Activated CD4-positive, alpha-beta T cell treated with anti-CD3 and anti-CD28 coated beads for 4 hours (primary cell): ENCODE measurements at places on chromosomes 5 and 9.

DNA sequence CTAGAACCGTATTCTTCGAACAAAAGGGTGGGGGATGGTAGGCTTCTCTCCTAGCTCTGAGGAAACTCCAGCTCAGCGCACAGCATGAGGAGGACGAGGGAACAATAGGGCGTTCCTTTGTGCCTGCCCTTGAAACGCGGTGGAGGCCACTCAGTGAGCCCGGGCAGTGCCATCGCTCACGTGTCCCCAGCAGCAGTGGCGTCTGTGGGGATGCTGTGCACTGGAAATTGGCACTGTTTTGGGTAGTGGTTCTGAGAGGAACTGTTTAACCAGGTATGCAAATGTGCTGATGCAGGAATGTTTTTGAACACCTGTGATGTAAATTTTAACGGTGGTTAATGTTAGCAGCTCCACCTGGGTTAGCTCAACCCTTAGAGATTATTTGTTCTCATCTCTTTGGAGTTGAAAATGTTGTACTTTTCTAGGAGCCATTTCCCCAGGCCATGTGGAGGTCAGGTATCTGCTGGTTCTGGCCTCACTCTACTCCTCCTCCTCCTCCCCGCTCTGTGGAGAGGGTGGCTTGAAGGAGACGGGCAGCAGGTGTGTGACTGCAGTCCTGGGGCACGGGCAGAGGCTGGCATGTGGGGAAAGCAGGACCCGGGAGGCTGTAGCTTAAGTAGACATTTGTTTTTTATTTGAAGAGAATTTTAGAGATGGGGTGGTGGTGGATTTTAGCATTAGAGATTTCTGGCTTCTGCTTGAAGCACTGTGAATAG, 48.3 kb downstream of the EHMT1 start:
- DNase-seq: no peak

DNA sequence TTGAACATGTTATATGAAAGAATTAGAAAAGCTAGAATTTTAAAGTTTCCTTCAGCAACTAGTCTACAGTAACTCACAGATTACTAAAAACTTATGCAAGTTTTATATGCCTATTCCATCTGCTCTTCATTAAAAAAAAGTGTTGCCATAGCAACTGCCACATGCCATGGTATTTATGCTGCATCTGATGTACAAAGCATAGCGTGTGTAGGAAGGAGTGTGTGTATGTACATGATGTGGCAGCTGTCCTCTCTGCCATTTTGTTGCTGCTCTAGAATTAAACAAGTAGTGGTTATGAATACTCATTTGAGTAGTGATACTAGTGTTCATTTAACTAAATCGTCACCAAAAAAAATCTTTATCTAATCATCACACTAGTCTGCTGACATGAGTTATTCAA, 593.5 kb downstream of the CETN3 start:
- DNase-seq: no peak

GRCh38 chr5:111461255-111461671, 51.1 kb downstream of the STARD4 start:
- no peak for DNase-seq

GRCh38 chr9:124776954-124777648, at the start of gene OLFML2A:
Gene OLFML2A (plus strand): TSS chr9:124777133. CDS start chr9:124777271, 138 bp downstream.
- no peak for DNase-seq

DNA sequence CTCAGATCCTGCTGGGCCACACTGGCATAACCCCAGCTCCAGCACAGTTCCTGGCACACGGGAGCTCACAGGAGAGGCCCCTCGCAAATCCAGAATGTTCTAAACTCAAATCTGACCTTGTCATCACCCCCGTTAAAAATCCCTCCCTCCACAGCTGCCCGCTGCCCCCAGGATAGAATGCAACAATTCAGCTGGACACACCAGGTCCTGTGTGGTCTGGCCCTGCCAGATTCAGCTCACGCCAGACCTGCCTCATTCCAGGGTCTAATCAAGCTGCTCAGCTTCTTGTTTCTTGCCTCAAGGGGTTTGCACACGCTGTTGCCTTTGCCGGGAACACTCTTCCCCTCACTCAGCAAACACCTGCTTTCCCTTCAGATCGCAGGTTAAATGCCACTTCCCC, 45.0 kb upstream of the ASS1 start:
- no peak for DNase-seq

- no peak for DNase-seq
Observed at GRCh38 chr5:177456976-177457851, 10.6 kb downstream of the PRR7 start.

GRCh38 chr5:126390051-126390450, 33.2 kb upstream of the GRAMD2B start:
- no peak for DNase-seq

- DNase-seq: no peak
Observed at GRCh38 chr5:124747791-124748686, 1.6 kb upstream of the ZNF608 start.

DNA sequence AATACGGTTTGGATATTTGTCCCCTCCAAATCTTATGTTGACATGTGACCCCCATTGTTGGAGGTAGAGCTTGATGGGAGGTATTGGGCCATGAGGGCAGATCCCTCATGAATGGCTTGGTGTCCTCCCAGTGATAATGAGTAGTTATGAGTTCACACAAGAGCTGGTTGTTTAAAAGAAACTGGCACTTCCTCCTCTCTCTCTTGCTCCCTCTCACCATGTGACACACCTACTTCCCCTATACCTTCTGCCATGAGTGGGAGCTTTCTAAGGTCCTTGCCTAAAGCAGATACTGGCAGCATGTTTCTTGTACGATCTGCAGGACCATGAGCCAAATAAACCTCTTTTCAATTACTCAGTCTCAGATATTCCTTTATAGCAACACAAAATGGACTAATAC, 132.0 kb downstream of the PIK3R1 start:
- no peak for DNase-seq

- no peak for DNase-seq
Observed at GRCh38 chr9:94082553-94082952, 1.7 kb upstream of the PTPDC1 start.

DNA sequence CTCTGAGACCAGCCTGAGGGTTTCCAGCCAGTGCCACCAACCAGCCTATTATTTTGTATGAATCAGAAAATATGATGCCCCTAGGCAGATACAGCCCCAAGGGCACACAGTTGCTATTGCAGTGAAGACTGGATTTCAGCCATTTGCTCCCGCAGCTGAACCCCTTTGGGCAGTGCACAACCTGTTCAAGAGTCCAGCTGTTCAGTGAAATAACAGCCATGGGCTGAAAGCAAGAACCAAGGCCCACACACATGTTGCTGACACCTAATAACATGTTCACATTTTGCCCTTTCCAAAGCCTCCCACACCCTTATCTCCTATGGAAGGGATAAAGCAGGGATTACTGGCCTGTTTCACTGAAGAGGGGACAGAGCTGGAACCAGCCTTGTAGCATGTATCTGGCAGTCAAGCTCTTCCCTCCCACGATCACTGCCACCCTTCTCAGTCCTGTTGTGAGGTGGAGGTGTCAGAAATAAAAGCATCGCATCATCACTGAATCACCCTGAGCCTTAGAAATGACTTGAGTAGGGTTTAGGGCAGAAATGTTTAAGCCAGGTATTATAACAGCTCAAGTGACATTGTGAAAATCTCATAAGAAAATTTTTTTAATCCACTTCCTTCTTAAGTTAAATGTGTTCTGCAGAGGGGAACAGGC, 137.1 kb upstream of the FSTL4 start:
- DNase-seq: no peak

DNA sequence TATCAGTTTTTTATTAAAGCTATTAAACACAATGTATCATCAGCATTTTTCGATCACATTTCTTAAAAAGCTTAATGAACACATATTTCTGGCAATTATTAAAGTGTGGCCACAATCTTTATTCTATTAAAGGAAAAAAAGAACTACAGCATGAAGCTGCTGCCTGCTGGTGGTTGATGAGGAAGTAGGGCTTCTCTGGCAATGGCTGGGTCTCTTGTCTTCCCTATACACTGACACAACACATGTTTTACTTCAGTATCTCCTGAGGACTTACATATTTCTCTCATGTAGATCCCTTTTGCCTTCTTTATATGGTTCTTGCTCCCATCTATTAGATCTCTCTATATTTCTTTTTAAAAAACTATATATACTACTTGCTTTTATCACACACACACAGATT, 590.7 kb downstream of the RAB3C start:
- DNase-seq: no peak

DNA sequence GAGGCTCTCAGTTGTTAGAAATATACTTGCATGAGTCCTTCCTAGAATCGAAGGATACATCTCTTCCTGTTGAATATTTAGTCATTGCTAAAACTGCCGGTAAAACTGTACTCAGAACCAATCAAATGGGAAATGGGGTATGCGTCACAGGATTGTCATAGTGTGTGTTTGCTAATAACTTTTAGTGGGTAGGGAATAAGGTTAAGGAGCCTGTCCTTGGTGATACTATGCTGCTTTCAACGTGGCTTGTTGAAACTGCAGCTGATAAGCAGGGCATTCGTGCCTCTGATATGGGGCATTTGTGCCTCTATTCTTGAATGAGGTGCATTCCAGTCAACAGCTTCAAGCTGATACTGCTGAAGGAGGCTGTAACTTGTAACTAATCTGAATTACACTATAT, 26.6 kb downstream of the HABP4 start:
- DNase-seq: no peak

DNA sequence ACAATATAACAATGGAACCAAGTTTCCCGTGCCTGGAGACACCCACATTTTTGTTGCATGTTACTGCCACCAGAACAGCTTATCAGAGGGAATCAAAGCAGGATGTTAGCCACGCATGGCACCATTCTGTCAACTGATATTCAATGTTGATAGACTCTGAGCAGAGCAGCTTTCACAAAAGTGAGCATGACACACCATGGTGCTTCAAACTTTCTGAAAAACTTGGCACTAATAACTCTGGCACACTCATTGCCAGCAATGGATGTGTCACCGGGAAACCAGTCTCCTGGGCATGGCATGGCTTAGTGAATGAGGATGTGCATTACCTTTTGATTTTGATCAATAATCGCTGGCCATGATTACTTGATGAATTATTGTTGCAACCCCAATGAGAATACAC, 19.7 kb downstream of the NIPSNAP3B start:
- DNase-seq: no peak

DNA sequence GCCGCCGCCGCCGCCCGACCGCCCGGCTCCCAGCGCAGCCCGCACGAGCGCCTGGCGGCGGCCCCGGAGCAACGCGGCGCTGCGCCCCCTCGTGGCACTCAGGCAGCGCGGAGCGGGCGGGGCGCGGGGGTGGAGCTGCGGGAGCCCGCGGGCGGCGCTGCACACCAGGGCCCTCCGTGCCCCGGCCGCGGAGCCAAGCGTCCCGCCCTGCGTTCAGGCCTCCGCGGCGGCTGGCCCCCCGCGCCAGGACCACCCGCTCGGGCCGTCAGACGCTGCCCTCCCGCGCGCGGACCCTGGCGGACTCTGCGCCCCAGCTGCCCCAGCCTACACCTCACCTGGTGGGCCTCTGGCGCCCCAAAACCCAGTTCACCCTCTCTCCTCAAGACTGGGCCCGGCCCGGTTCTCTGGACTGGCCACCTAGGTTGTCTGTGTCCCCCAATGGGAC, at the start of gene RASGEF1C:
TSS of gene RASGEF1C (minus strand) at position 75 of the 445 bp plus-strand sequence. CDS start 71,159 bp downstream, outside the sequence.
- DNase-seq: peak; percentile 50

GRCh38 chr9:126117158-126117425, 209.5 kb upstream of the MVB12B start:
- DNase-seq: no peak

DNA sequence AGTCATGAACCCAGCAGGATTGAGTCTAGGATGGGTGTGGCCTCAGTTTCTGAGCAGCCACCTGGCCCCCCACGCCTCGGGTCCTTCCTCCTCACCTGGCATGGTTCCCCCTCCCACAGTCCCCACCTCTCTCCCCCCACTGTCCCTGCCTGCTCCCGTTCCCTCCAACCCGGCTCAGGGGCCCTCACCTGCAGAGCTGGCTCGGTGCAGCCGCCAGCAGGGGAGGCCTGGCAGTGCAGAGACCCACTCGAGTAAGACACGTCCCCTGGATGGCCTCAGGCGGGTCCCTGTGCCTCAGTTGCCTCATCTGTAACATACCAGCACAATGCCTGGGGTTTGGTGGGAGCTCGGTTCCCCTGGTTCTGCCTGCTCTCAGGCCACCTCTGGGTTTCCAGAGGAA, 66.2 kb downstream of the NEK6 start:
- no peak for DNase-seq

DNA sequence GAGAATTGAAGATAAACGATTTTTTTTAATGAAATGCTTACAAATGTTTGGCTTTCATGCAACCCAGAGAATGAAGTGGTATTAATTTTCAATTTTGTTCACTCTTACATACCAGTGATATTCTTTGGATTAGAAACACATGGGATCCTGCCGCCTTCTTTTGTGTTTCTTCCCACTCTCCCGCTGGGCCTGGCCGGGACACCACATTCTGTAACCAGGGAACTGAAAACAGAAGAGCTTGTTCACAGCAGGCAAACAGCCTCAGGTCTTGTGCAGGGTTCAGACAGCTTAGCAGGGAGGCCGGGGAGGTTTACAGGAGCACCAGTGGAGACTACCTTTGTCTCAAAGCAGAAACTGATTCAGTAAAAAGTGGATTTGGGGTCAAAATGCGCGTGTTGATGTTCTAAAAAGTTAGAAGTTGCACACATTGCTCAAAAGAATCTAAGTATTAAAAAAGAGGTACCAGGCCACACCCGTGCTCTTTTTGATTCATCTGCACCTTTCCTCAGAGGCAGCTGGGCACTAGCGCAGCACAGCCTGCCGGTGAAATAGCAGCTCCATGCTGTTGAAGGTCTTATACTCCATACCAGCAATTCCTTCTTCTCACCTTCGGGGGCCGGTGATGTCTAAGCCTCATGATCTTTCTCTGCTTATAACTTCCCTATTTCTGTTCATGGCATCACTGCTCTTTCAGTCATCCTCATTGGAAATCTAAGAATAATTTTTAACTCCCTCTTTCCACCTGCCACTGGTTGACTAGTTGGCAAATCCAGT, 67.1 kb downstream of the GRAMD2B start:
- no peak for DNase-seq

DNA sequence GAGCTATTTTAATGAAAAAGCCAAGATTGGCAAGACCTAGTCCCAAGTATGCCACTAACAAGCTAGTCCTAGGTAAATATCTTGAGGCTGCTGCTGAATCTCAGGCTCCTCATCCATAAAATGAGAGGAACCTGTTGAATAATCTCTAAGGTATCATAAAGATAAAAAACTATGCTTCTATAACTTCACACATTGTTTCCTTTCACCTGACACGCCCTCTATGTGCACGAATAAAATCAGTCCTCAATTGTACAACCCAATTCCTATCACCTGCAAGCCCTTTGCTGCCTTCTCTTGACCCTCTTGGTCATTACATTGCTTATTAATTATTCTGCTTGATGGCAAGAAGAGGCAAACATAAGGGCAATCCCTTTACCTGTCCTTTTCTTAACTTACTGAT, 69.9 kb downstream of the TRPM6 start:
- no peak for DNase-seq
